ENCODE measurements at places on chromosomes 12 and 14.

- DNase-seq: no peak
These were observed 3.1 kb downstream of the WNT10B start for GRCh38 chr12:48968467-48968866.

DNA sequence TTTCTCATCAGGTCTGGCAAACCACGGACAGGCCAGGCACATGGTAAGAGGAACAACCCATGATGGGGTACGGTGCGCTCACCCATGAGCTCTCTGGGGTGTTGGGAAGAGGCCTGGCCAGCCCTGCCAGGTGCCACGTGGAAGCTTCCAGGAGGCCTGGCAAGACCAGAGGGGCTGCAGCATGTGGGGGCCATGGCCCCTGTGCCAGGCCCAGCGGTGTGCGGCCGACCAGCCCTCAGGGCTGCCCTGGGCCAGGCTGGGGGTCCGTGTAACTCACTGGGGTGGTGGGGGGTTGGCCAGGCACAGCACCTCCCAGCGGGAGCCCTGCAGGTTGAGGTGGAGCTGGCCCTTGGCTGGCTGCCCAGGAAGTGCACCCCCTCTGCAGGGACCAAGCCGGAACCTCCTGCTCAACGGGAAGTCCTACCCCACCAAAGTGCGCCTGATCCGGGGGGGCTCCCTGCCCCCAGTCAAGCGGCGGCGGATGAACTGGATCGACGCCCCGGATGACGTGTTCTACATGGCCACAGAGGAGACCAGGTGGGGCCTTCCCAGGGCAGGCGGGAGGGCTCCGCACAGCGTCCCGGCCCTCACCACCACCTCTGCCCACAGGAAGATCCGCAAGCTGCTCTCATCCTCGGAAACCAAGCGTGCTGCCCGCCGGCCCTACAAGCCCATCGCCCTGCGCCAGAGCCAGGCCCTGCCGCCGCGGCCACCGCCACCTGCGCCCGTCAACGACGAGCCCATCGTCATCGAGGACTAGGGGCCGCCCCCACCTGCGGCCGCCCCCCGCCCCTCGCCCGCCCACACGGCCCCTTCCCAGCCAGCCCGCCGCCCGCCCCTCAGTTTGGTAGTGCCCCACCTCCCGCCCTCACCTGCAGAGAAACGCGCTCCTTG, 4.9 kb upstream of the CRIP2 start:
- DNase-seq: no peak

GRCh38 chr12:132600048-132601032, 10.0 kb downstream of the LRCOL1 start:
- peak; percentile 45 for DNase-seq

- no peak for DNase-seq
These were observed 92.1 kb downstream of the CHGA start for GRCh38 chr14:93015064-93015463.

DNA sequence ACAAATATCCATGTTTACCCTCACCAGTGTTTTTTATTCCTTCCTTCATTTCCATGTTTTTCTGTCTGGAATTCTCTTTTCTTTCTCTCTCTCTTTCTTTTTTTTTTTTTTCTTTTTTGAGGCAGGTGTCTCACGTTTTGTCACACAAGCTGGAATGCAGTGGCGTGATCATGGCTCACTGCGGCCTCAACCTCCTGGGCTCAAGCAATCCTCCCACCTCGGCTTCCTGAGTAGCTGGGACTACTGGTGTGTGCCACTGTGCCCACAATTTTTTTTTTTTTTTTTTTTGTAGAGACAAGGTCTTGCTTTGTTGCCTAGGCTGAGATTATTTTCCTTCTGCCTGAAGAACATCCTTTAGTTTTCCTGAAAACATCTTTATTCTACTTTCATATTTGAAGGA, 15.0 kb upstream of the AMIGO2 start:
- DNase-seq: no peak

- no peak for DNase-seq
These were observed 506 bp downstream of the CRY1 start for GRCh38 chr12:107092669-107093416.

DNA sequence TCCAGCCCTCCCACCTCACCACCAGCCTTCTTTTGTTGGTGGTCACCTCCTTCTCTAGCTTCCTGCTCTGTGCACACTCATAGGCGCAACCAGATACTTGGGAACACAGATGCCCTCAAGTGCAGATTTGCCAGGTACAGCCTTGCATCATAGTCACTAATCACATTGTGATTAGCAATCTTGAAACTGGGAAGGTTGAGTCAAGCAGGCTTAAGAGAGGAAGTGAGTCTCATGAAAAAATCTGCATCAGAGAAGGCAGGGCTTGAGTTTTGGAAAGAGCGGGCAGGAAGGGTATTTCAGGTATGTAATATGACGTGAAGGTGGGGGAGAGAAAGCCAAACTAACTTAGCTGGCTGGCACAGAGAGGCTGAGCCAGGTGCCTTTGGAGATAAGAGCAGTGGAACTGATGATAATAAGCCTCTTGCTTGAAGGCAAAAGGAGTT, 2.7 kb upstream of the RABGGTA start:
- DNase-seq: peak; percentile 7

- DNase-seq: no peak
These were observed 197.3 kb downstream of the RBM19 start for GRCh38 chr12:113768850-113769249.

- DNase-seq: no peak
These were observed 68.4 kb downstream of the NTF3 start for GRCh38 chr12:5500331-5500659.

DNA sequence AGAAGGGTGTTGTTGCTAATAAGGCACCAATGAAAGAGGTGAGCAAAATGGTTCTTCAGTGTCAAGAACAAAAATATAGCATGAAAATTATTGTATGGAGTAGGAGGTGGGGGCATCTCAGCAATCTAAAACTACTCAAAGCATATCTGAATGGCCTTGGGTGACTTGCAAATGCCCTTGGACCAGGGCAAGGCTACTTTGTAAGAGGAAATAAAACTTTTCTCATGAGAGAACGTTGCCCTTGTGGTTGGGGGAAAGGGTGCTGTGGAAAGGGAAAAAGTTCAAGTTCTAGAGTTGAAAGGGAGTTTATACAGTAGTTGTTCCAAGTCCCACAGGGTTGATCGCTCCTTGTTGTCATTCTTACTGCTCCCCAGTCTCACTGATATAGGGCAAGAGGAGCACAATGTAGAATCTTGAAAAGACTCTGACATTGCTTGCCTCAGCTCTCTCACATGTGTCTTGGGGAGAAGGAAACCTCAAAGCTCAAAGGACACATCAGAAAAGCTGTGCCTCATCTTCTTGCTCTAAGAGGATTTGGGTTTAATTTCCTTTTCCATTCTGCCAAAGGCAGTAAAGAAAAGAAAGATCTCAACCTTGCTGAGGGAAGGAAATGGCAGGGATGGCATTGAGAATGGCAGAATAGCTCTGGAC, 270.5 kb downstream of the DUSP6 start:
- no peak for DNase-seq

DNA sequence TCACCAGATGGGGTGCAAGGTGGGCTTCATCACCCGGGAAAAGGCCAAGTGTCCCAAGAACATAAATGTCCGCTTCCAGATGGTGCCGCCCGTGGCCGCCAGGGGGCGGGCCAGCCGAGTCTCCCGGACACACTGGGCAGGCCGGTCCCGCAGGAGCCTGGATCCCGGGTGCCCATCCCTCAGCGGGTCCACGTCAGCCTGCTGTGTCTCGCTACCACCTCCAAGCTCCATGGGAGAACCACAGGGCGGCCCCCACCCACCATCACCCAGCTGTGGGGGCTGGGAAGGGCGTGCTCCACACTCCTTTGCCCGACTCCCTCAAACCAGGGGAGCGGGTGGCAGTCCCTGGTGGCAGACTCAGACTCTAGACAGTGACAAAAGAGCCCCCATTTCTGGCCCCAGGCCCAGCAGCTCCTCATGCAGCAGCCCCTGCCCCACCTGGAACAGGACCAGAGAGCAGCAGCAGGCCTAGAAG, 22.0 kb upstream of the NUDT14 start:
- DNase-seq: peak; percentile 33

GRCh38 chr12:56150563-56150962, 1.8 kb upstream of the MYL6B start:
- no peak for DNase-seq

DNA sequence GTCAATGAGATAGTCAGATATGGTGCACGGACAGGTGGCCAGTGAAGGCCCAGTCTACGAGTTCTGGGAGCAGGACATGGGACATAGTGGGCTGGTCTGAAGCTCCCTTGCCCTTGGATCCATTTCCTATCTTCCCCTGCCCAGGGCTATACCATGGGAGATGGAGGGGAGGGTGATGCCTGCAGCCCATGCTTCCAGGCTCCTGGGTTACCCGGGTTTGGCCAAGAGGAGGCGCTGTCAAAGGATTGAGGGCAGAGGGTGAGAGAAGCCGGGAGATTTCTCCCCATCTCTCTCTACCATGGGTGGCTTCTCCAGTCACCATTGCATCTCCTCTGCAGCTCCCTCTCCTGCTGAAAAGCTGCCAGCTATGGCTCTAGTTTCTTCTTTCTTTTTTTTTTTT, 52.8 kb upstream of the LHX5 start:
- DNase-seq: no peak

- DNase-seq: no peak
These were observed 247.4 kb downstream of the SYT10 start for GRCh38 chr12:33192226-33192625.

GRCh38 chr12:5078423-5078822, 34.7 kb downstream of the KCNA5 start:
- DNase-seq: no peak

DNA sequence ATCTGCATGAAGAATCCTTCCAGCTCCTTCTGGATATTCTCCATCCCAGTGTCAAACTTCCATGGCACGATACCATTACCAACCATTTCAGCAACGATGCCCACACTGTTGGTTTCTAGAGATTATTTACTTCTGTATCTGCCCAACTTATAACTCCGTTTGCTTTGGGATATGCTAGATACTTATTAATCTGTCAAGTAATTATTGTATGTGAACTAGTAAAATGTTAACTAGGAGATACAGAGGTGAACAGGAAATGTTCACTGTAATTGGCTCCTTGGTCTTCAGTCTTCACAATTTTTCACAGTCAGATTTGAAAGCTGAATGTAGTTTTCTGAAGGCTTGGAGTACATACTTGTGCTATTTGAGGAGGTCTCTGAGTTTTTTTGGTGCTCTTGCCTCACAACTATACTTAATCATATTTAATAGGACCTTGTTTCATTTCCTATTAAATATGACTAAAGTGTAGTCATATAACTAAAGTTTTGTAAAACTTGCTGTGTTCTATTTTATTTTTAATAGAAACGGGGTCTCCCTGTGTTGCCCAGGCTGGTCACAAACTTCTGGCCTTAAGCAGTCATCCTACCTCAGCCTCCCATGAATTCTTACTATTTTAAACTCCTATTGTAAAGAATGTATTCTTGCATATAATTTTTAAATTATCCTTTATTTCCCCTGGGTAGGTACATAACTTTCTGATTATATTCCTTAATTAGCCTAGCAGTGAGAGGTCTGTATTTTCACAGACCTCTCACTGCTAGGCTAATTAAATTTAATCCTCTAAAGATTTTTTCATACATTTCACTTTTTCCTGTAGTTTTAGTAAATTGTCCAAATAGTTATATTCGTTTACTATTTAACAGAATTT, 79.7 kb downstream of the FGD4 start:
- DNase-seq: no peak

DNA sequence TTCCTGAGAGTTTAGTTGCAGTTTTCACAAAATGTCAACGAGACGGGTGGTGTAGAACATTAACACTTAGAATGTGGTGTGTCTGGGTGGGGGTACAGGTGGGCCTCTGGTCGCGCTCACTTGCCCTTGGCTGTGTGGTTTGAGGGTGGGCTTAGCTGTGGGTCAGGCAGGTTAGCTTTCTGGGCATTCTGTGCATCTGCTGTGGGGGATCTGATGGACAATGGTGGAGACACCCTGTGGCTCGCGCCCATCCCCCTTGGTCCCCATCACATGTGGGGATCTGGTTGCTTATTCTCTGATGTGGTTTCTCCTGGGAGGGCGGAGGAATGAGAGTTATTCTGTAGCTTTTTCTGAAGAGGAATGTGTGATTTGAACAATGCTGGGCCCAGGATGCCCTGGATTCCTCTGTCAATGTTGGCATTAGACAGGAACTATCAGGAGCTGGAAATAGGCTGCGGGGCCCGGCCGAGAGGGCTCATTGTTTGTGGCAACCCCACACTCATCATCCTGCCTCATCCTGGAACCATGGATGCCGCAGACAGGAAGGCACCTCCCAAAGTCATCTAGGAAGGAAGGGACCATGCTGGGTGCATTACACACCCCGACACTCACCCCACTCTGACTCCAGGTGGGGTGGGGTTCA, 101.6 kb downstream of the TSPAN9 start:
- no peak for DNase-seq

- no peak for DNase-seq
These were observed 114.5 kb downstream of the DACT1 start for GRCh38 chr14:58752289-58752688.

DNA sequence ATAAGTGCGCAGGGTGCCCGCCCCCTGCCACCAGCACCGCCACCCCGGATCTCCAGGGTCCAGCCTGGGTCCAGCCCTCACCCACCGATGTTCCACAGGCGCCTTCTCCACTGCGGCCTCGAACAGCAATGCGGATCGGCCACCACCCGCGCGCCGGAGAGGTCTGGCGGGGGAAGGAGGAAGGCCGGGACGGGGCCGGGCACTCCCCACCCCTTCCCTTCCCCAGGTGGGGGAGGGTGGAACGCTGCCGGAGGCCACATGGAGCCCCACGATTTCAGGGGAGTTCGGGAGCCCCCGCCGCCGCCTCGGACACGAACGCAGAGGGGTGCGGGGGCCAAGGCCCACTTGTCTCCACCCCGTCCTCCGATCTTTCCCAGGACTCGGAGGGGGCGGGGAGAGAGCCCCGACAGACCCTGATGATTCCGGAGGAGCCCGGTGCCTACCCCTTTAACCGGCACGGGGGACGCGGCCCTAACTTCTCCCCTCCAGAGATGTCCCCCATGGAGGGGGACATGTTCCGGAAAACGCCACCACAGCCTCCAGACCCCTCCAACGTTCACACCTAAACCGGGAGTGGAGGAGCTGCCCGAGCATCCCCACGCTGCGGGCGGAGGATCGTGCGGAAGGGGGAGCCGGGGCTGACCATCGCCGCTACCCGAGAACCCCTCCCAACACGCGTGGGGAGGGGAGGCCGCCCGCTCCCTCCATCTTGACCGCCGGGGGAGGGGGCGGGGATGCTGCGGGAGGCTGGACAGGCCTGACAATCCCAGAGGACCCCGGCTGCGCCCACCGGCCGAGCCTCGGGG, 1.1 kb downstream of the ATXN2 start:
- peak; percentile 41 for DNase-seq

DNA sequence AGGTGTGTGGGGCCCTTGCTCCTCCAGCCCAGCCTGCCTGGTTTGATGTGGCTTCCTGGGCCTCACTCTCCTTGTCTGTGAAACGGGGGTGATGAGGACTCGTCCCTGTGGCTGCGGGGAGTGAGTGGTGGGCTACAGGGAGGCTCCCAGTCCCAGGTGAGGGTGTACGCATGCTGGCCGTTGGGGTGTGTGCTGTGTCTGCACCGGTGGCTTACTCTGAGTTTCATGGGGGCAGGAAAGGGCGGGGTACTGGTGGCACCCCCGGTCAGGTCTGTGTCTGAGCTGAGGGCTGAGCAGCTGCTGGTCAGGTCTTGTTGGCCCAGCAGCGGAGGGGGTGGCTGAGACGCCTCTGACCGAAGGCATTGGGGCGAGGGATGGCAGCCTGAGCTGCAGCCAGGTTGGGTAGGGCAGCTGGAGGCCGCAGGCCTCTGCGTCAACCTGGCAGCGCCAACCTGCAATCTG, 11.2 kb downstream of the ULK1 start:
- DNase-seq: no peak

- no peak for DNase-seq
These were observed 222.1 kb downstream of the RPS29 start for GRCh38 chr14:49363821-49364751.
